ENCODE measurements at places on chromosomes 7 and 10. TPM values are rescaled to one million over a fixed set of nuclear protein-coding genes. Genes with fewer than 3 reads are reported as not detected.

DNA sequence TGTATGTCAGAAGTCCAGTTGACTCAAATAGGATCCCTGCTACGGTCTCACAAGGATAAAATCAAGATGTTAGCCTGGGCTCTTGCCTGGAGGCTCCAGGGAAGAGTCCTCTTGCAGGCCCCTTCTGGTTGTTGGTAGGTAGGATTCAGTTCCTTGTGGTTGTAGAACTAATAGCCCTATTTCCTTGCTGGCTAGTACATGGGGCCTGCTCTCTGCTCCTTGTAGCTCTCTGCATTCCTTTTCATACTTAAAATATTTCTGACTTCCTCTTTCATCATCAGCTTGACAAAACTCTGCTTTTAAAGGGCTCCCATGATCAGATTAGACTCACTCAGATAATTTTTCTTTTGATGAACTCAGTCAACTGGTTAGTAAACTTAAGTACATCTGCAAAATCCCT is 756.7 kb downstream of the GATA3 start:
- no peak overlapping the region for H3K4me3 ChIP-seq
- H3K27ac ChIP-seq = peak overlapping the region; percentile 48
- H3K4me1 ChIP-seq = peaks cover 14% of the 10 kb centered on the region
- DNase-seq = peak; percentile 10

- H3K27me3 ChIP-seq = no peaks in the 10 kb centered on the region
- H3K27ac ChIP-seq = peak overlapping the region; percentile 70
- H3K36me3 ChIP-seq = no peaks in the 10 kb centered on the region
- no peak overlapping the region for H3K4me3 ChIP-seq
- DNase-seq = no peak
These were observed 47.7 kb downstream of the LRRN3 start for GRCh38 chr7:111138586-111138985.

GRCh38 chr7:106283831-106284713 is 711 bp downstream of the NAMPT start:
- peaks cover 72% of the 10 kb centered on the region for H3K36me3 ChIP-seq
- H3K27ac ChIP-seq = peak overlapping the region; percentile 98
- peak overlapping the region; percentile 92 for H3K4me3 ChIP-seq
- H3K4me1 ChIP-seq = peaks cover 12% of the 10 kb centered on the region
- no peaks in the 10 kb centered on the region for H3K27me3 ChIP-seq

DNA sequence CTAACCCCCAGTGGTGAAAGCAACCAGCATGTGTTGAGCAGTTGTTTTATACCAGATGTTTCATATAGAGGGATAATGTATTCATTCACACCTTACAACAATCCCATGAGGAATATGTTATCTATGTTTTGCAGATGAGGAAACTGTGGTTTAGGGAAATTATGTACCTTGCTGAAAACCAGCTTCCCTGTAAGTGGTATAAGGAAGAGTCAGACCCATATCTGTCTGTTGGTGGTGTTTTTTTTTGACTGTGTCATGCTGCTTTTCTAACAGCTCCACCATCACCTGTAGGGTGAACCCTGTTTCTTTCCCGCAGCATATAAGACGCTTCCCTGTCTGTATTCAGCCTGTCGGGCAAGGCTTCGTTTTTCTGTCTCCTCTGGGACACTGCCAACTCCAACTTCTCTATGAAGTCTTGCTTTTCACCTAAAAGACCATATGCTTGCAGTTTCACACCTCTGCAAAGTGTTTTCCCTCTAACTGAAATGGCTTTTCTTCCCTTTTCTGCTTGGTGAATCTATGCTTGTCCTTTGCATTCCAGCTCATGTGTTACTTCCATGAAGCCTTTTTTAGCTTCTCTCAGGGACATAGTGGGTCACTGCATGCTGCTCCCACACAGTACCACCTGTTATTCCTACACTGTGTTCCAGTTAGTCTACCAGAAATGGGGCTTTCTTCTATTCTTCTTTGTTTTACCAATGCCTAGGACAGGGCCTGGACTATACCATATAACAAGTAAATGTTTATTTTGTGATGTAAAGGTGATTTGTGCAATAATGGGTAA is 92.8 kb downstream of the ST7 start:
- no peaks in the 10 kb centered on the region for H3K4me1 ChIP-seq
- no peak overlapping the region for H3K27ac ChIP-seq
- DNase-seq = no peak
- H3K36me3 ChIP-seq = no peaks in the 10 kb centered on the region

DNA sequence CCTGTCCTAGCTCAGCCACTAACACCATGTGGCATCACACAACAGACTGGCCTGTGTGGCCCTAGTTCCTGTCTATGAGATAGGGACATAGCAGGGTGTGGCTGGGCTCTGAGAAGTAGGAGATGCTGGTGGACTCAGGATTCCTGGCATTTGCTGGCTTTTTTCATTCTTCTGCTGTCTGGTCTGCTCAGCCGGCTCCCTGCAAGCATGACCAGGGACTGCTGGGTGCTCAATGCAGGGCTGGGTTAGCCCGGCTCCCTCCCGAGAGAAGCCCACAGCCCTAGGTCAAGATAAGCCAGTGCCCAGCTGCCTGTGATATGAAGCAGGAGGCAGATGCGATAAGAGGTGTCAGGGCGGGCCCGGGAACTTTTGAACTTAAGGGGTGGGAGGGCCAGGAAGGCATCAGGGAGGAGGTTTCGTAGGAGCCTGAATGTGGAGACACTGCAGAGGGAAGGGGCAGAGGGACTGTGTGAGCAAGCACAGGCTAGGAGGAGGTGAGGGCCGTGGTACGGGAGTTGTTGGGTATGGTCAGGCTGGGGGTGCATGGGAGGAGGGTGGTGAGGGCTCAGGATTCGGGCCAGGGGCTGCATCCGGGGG is 3.5 kb downstream of the AQP1 start:
- H3K4me3 ChIP-seq = no peak overlapping the region
- peaks cover 4% of the 10 kb centered on the region for H3K36me3 ChIP-seq
- no peak for DNase-seq

DNA sequence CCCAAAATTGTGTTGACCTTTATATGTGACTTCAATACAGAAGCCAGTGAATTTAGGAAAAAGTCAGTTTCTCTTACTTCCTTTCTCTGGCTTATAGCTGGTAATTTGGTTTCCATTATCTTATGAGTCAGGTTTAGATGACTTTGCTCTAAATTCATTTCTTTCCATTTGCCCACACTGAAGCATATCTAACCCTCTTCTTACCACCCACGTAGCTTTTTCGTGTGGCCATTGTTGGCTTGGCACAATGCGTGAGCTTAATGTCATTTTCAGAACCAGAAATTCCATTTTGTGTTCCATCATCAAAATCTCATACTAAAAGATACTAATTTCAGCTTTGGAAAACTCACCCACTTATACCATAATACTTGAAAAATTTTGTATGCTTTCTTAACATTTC is 271.2 kb downstream of the INHBA start:
- no peak overlapping the region for H3K4me3 ChIP-seq
- no peaks in the 10 kb centered on the region for H3K36me3 ChIP-seq
- peaks cover 7% of the 10 kb centered on the region for H3K4me1 ChIP-seq
- no peak for DNase-seq
- no peaks in the 10 kb centered on the region for H3K27me3 ChIP-seq
- H3K27ac ChIP-seq = no peak overlapping the region

- peaks cover 12% of the 10 kb centered on the region for H3K36me3 ChIP-seq
- H3K4me3 ChIP-seq = peak overlapping the region; percentile 74
- peaks cover 41% of the 10 kb centered on the region for H3K4me1 ChIP-seq
- H3K27me3 ChIP-seq = no peaks in the 10 kb centered on the region
- peak overlapping the region; percentile 92 for H3K27ac ChIP-seq
These were observed 43.6 kb upstream of the KLF6 start for GRCh38 chr10:3828404-3829155.

- no peak overlapping the region for H3K4me3 ChIP-seq
- H3K27me3 ChIP-seq = peaks cover 17% of the 10 kb centered on the region
- no peak overlapping the region for H3K27ac ChIP-seq
These were observed 28.2 kb downstream of the ADARB2 start for GRCh38 chr10:1709161-1709560.

- no peak overlapping the region for H3K27ac ChIP-seq
- H3K4me1 ChIP-seq = no peaks in the 10 kb centered on the region
- H3K4me3 ChIP-seq = no peak overlapping the region
- no peaks in the 10 kb centered on the region for H3K27me3 ChIP-seq
- H3K36me3 ChIP-seq = no peaks in the 10 kb centered on the region
These were observed 47.6 kb downstream of the ADCYAP1R1 start for GRCh38 chr7:31099451-31100444.

GRCh38 chr7:1175967-1176851 is 16.2 kb upstream of the ZFAND2A start:
- peak; percentile 98 for DNase-seq
- peaks cover 15% of the 10 kb centered on the region for H3K4me1 ChIP-seq
- peak overlapping the region; percentile 40 for H3K27ac ChIP-seq
- peak overlapping the region; percentile 59 for H3K4me3 ChIP-seq
- peaks cover 13% of the 10 kb centered on the region for H3K36me3 ChIP-seq
- H3K27me3 ChIP-seq = peaks cover 48% of the 10 kb centered on the region

GRCh38 chr7:24609059-24609458 is 35.8 kb downstream of the PALS2 start:
- H3K27me3 ChIP-seq = no peaks in the 10 kb centered on the region
- H3K4me3 ChIP-seq = no peak overlapping the region
- H3K4me1 ChIP-seq = no peaks in the 10 kb centered on the region
- H3K36me3 ChIP-seq = no peaks in the 10 kb centered on the region
- H3K27ac ChIP-seq = no peak overlapping the region

GRCh38 chr7:43148161-43148731 is 35.8 kb downstream of the HECW1 start:
- no peak overlapping the region for H3K4me3 ChIP-seq
- no peaks in the 10 kb centered on the region for H3K4me1 ChIP-seq
- no peaks in the 10 kb centered on the region for H3K36me3 ChIP-seq
- no peak for DNase-seq
- no peak overlapping the region for H3K27ac ChIP-seq
- H3K27me3 ChIP-seq = peaks cover 5% of the 10 kb centered on the region

DNA sequence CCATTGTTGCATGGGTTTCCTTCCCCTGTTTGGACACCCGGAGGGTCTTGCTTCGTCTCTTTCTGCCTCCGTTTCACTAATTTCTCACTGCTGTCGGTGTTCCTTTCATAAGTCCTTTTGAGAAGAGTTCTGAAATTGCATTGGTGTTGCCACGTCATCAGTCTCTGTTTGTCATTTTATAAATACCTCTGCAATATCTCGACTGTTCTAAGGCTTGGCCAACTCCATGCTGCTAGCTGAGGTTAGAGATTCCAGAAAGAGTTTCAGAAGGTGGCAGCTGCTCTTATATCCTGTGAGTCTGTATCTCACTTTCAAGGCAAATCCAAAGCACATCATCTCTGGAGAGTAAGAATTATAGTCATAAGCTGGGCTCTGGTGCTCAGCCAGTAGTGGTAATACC is 148.0 kb upstream of the INSYN2A start:
- no peak overlapping the region for H3K4me3 ChIP-seq
- no peaks in the 10 kb centered on the region for H3K27me3 ChIP-seq
- H3K4me1 ChIP-seq = no peaks in the 10 kb centered on the region
- H3K27ac ChIP-seq = no peak overlapping the region
- no peak for DNase-seq

GRCh38 chr7:106022193-106022821 is 59.2 kb downstream of the CDHR3 start:
- H3K4me3 ChIP-seq = no peak overlapping the region
- H3K27me3 ChIP-seq = peaks cover 32% of the 10 kb centered on the region
- H3K27ac ChIP-seq = no peak overlapping the region
- no peaks in the 10 kb centered on the region for H3K4me1 ChIP-seq
- H3K36me3 ChIP-seq = no peaks in the 10 kb centered on the region

GRCh38 chr10:48287417-48288391 is 13.2 kb upstream of the FRMPD2 start:
- no peak overlapping the region for H3K27ac ChIP-seq
- H3K4me1 ChIP-seq = peaks cover 44% of the 10 kb centered on the region
- peak; percentile 10 for DNase-seq
- no peaks in the 10 kb centered on the region for H3K36me3 ChIP-seq

GRCh38 chr10:76778914-76779795 is 858.5 kb downstream of the KCNMA1 start:
- no peak overlapping the region for H3K27ac ChIP-seq
- H3K4me3 ChIP-seq = no peak overlapping the region
- no peaks in the 10 kb centered on the region for H3K27me3 ChIP-seq
- DNase-seq = no peak
- H3K36me3 ChIP-seq = no peaks in the 10 kb centered on the region

GRCh38 chr7:51850126-51850525 is 533.5 kb upstream of the COBL start:
- no peaks in the 10 kb centered on the region for H3K27me3 ChIP-seq
- no peak overlapping the region for H3K27ac ChIP-seq
- H3K4me3 ChIP-seq = no peak overlapping the region
- no peaks in the 10 kb centered on the region for H3K36me3 ChIP-seq
- DNase-seq = no peak

DNA sequence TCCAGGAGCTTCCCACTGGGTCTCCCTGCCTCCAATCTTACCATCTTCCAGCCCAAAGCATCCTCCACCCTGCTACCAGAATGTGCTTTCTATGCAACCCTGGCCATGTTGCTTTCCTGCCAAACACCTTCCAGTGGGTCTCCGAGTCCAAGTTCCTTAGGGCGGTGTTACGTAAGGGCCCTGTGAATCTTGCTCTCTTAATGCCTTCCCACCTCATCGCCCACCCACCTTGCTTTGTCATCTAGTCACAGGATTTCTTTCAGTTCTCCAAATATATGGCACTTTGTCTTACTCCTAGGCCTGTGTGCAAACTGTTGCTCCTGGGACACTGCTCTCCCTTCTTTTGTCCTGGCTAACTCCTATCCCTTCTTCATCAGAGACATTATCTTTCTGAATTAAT is 344.5 kb downstream of the RPS24 start:
- no peak overlapping the region for H3K4me3 ChIP-seq
- H3K4me1 ChIP-seq = no peaks in the 10 kb centered on the region
- no peak for DNase-seq
- no peak overlapping the region for H3K27ac ChIP-seq
- no peaks in the 10 kb centered on the region for H3K36me3 ChIP-seq
- H3K27me3 ChIP-seq = peaks cover 66% of the 10 kb centered on the region

DNA sequence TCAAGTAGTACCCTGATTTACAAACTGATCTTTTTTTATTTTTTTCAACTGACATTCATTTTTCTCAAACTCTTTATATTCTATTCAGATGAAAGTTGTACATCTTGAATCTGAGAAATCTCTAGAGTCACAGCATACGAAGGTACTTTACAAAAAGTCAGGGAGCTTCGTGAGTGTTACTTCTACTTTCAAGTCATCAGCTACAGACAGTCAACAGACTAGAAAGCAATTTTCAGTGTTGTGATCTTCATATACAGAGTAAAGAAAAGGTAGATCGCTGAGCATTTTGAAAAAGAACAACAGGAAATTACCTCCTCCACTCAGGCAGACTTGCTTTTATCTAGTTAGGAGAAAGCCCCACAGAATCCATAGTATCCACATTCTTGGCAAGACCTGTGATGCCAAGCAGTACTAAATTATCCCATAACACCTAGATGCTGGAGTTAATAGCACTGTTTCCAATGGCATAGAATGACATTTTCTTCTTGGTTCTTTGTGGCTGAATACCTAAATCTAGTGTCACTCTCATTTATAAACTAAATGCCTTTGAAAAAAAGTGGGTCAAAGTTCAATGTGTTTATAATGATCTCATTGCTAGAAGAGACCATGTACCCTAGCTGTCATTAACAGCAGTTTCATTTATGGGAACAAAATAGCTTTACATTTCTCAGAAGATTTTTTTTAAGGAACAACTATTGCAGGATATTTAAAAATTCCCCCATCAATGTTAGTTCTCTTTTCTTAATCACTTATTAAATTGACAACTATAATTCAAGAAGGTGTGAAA is 12.0 kb upstream of the ZNF800 start:
- no peak for DNase-seq
- H3K4me1 ChIP-seq = no peaks in the 10 kb centered on the region
- peaks cover 64% of the 10 kb centered on the region for H3K27me3 ChIP-seq
- no peak overlapping the region for H3K27ac ChIP-seq
- H3K4me3 ChIP-seq = no peak overlapping the region
- H3K36me3 ChIP-seq = no peaks in the 10 kb centered on the region

The CYP2E1 gene
- 1.7 TPM for total RNA-seq

The ASAH2 gene
- 3.3 TPM for total RNA-seq

The PTPRZ1 gene
- 5.8 TPM for total RNA-seq

The CCNY gene
- total RNA-seq = 60.6 TPM

The GPR85 gene
- total RNA-seq = not detected

The SERPINE1 gene
- total RNA-seq = 1.1 TPM
